Choroid plexus epithelial cell (primary cell): ENCODE measurements at places on chromosomes 2 and 18.

DNA sequence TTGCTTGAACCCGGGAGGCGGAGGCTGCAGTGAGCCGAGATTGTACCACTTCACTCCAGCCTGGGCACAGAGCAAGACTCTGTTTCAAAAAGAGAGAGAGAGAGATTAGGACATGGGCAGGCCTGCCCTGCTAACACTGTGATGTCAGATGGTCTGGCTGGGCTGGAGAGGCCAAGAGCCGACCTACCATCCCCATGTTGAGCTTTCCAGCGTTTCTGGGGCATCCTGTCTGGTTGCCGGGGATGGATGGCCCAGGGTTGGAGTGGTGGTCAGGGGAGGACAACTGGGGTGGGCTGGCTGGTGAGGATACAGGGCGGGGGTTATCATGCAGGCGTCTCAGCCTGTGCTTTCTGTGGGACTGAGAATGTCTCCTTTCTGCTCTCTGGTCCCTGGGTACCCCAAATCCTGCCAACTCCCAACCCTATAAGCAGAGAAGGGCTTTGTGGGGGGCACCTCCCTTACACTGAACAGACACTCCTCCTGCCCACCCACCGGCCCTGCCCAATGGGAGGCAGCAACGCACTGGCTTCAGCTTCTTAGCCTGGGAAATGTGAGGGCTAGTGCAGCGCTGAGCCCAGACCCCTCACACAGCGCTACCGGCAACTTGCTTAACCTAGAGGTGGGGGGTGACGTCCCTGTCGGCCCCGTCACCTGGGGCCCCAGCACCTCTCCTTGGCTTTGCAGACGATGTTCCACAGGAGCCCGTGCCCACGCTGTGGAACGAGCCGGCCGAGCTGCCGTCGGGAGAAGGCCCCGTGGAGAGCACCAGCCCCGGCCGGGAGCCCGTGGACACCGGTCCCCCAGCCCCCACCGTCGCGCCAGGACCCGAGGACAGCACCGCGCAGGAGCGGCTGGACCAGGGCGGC, 5.4 kb downstream of the SNORC start:
- no peak for DNase-seq

- DNase-seq: no peak
Observed at GRCh38 chr2:12096051-12096787, 349.8 kb downstream of the LPIN1 start.

DNA sequence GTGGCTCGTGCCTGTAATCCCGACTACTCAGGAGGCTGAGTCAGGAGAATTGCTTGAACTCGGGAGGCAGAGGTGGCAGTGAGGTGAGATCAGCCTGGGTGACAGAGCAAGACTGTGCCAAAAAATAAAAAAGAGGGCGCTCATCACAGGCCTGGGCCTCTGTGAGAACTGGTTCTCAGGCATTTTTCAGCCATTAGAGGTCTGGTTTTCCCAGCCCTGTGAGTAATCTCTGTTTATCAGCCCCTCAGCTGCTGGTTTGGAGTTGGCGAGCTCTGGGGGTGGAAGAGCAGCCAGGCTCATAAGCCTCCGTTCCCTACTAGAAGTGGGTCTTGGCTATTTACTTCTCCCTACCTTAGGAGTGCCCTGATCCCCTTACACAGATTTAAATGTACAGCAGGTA, 53.1 kb downstream of the CHRNA1 start:
- DNase-seq: no peak

- DNase-seq: peak; percentile 34
Observed at GRCh38 chr2:11914455-11914854, 168.0 kb downstream of the LPIN1 start.

GRCh38 chr18:7596147-7596546, 29.0 kb downstream of the PTPRM start:
- DNase-seq: peak; percentile 88

GRCh38 chr2:166092889-166093288, 34.9 kb downstream of the SCN1A start:
- peak; percentile 70 for DNase-seq

DNA sequence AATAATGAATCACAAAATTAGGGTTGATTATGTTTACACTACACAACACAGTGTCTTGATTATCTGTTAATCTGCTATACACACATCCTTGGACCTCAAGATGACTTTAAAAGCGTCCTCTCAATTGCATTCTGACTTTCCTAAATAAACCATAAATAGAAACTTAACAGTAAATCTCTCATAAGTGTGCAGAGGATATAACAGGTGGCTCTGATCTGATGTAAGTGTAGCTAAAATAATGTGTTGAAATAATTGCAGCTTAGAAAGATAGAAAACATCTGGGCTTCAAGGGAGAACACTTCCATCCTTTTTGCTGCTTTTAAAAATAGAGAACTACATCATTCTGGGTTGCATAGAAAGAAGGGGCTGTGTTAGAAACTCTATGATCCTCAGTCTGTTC, 78.4 kb upstream of the EFEMP1 start:
- DNase-seq: no peak

- peak; percentile 29 for DNase-seq
Observed at GRCh38 chr18:67938660-67939059, 422.1 kb upstream of the DSEL start.

GRCh38 chr2:53641290-53641689, 126.3 kb upstream of the CHAC2 start:
- DNase-seq: no peak

GRCh38 chr18:70454704-70455322, 166.0 kb downstream of the SOCS6 start:
- DNase-seq: peak; percentile 91

DNA sequence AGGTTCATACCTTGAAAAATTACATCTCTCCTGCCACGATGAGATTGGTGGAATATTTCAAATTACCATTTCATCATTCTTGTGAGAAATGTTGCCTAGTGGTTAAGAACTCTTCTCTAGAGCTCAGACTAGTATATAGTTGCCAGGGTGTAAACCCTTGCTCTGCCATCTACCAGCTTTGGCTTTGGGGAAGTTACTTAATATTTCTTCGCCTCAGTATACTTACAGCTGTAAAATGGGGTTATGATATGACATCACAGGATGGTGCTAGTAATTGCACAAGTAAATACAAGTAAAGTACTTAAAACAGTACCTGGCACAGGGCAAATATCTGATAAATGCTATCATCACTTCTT, 1.5 kb downstream of the SPOPL start:
- peak; percentile 11 for DNase-seq

- no peak for DNase-seq
Observed at GRCh38 chr18:79804130-79804787, 6.5 kb downstream of the KCNG2 start.

DNA sequence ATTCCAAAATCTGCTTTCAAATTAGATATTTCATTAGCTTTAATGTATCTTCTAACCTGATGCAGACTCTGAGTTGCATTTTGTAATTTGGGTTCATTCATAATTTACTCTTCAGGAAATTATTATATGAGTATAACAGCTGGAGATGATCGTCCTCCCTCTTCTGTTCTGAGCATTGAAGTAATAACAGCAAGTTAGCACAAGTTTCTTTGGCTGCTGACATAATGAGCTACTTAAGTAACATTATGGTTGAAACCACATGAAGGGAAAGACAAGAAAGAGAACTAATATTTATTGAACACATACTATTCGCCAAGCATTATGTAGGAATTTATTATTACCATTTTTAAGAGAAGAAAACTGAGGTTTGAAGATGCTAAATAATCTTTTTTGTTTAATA, 75.1 kb downstream of the CPO start:
- no peak for DNase-seq

- DNase-seq: no peak
Observed at GRCh38 chr2:54122171-54122935, 6.9 kb downstream of the ACYP2 start.

DNA sequence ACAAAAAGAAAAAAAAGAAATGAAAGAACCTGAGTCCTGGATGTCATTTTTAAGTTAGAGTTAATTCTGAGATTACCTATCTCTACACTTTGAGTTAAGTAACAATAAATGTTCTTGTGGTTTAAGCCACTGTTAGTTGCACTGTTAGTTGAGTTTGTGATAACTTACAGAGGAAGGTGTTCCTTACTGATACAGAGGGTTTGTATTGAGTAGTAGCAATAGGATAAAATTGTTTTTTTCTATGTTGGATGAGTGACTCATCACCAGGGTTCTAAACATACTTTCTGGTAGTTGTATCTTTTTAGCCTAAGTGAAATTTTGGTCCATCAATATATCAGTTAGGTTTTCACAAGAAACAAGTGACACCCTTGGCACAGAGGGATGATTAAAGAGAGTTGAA, 4.0 kb upstream of the LCLAT1 start:
- no peak for DNase-seq

GRCh38 chr2:105924932-105925331, 180.2 kb downstream of the NCK2 start:
- DNase-seq: no peak

DNA sequence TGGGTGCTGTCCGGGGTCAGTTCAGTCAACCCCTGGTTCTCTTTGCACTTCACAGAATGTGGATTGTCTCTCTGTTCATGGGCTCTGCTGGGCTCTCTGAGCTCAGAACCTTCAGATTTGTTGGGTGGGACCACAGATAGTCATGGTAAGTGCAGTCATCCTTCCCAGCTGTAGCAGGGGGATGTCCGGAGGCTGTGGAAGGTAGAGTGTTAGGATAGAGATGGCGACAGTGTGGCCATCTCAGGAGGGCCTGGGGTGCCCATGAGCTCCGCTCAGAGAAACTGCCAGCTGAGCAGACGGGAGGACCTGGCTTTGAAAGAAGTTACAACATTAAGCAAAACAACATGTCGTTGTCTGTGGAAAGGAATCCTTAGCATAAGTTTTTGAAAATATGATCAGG, 149.8 kb downstream of the FAM210A start:
- DNase-seq: no peak

DNA sequence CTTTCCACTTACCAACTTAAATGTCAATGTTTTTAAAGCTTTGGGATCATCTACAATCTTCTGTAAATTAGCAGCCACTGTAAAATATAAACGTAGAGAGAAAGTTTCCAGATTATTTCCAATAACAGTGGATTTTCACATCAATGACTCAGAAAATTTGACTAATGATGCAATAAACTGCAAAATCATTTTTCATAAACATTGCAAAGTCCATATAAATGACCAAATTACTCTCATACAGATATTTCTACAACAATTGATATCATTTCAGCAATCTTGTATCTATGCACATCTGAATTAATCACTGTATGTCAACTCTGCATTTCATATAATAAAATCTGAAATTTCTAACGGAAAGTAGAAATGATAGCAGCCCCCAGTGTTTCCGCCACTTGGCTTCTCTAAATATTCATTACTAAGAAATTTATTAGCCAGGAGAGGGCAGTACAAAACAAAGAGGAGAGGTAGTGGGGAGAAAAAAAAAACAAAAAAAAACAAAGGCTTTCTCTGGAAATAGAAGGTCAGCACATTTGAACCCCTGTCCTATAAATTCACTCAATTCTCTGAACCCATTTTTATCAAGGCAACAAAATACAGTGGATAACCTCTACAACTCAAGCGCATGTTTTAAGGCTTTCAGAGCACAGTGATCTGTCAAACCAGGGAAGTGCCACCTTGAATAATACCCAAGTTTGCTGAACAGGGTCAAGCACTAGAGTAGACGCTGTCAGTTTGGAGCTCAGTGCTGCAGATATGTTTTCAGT, 282.6 kb downstream of the STK39 start:
- peak; percentile 48 for DNase-seq

DNA sequence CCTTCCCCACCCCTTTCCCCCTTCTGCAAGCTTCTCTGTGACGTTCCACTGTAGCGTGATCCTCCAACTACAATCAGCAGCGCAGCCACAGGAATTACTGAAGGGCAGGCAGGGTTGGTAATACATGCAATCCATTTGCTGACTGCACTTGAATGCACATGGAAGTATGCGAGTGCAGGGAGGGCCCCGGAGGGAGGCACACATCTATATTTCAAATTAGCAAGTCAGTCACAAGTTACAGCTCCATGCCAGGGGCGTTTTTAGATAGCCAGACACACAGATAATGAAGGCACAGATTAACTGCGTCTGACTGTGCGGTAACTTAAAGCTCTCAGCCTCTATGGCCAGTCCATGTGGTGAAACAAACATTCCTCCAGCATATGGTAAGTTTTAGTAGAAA, 209.2 kb upstream of the GATA6 start:
- DNase-seq: peak; percentile 14

GRCh38 chr2:180474716-180475115, 467.6 kb upstream of the CWC22 start:
- DNase-seq: peak; percentile 13

DNA sequence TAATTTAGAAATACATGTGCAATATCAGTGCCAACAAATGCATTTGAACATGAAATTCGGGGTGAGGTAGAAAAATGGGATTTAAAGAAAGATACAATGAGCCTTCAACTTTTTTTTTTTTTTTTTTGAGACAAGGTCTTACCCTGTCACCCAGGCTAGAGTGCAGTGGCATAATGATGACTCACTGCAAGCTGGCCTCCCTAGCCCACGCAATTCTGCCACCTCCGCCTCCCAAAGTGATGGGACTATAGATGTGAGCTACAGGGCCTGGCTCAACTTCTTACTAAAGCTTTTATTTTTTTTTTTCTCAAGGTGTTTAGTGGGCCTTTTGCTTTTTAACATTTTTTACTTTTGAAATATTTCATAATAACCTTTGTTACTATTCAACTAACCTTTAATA, 365.6 kb downstream of the LRRTM4 start:
- no peak for DNase-seq

- no peak for DNase-seq
Observed at GRCh38 chr2:211487733-211488132, 931.3 kb downstream of the CPS1 start.
